Activated T-cell treated with anti-CD3 and anti-CD28 coated beads for 4 hours (primary cell): ENCODE measurements at places on chromosomes 3 and 15.

GRCh38 chr3:177440456-177441104 lies 243.3 kb upstream of the TBL1XR1 start:
- DNase-seq = no peak

DNA sequence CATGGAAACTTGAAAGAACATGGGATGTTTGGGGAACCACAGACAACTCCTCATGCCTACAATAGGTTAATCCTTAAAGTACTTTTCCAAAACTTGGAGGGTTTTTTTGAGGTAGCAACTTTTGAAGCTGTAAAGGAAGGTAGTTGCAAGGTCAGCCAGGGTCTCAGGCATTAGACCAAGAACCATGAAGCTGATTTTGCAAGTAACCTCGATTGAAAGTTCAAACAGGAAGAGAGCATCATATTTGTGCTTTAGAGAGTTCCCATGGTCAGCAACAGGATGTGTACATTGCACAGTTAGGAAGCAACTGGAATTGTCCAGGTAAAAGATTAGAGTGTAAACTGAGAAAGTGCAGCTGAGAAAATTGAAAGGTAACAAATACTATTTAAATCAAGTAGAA lies 199.8 kb upstream of the NR2F2 start:
- no peak for DNase-seq

- peak; percentile 29 for DNase-seq
Observed at GRCh38 chr15:57591822-57592367, at the start of gene MYZAP. MYZAP (plus strand) TSS chr15:57591904; CDS start chr15:57592035, 131 bp downstream.

- DNase-seq = no peak
Observed at GRCh38 chr3:198026620-198027019, 66.6 kb downstream of the LMLN start.

GRCh38 chr3:64049136-64049535 lies 25.8 kb upstream of the PSMD6 start:
- no peak for DNase-seq

- no peak for DNase-seq
Observed at GRCh38 chr3:145326666-145327065, 834.3 kb downstream of the PLOD2 start.
